ENCODE measurements at places on chromosomes 7 and 10.

GRCh38 chr7:16791071-16791470 lies 13.7 kb downstream of the AGR2 start:
- DNase-seq = no peak

- DNase-seq = no peak
Observed at GRCh38 chr7:22192801-22193200, 164.2 kb downstream of the RAPGEF5 start.

- no peak for DNase-seq
Observed at GRCh38 chr10:75395932-75396630, 5.5 kb downstream of the ZNF503 start.

DNA sequence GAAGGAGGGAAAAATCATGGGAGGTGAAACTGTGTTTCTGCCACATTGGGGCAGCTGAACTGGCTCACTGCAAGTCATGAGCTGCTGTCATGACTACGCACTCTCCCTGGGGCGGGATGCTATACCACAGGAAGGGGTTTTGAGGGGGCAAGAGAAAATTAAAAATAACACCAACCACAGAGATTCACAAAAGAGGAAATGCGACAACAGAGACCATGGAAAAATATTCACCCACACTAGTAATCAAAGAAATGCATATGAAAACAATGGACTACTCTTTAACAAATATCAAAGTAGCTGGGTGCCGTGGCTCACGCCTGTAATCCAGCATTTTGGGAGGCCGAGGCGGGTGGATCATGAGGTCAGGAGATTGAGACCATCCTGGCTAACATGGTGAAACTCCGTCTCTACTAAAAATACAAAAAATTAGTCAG lies 65.2 kb upstream of the TM9SF3 start:
- peak; percentile 25 for DNase-seq

DNA sequence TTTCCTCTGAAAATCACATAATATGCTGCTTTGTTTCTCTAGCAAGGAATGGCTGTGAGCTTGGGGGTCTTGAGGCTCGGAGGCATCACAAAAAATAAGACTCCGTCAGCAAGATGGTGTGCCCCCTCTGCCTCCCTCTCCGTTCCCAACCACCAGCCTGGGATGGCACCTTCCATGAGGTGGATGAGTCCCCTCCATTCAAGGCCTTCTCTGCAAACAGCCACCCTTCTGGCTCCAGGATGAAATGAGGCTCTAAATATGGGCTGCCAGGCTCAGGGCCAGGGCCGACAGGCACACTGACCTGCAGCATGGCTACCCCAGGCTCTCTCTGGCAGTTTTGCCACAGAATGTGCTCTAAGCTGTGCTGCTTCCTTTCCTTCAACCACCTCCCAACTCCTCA lies 521.5 kb downstream of the PTPRN2 start:
- DNase-seq = no peak

DNA sequence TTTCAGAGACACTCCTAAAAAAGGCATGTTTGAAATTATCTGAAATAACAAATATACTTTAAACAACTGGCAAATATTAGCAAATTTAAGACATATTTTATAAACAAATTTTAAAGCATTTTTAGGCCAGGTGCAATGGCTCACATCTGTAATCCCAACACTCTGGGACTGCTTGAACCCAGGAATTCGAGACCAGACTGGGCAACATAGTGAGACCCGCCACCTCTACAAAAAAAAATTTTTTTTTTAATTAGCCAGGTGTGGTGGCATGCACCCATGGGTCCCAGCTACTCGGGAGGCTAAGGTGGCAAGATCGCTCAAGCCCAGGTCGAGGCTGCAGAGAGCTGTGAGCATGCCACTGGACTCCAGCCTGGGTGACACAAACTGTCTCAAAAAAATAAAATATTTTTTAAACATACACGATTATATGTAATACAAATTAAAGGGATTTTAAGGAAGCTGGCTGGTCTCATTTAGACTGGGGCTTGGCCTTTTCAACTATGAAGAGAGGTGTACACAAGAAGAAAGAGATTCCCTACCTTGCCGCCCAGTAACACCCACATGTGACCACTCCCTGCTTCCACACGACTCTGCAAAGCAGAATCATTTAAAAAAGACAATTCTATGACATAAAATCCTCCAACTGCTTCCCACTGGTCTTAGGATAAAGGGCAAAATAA lies 7.5 kb downstream of the LARP4B start:
- no peak for DNase-seq

- DNase-seq = no peak
Observed at GRCh38 chr7:11335947-11336346, 362.3 kb downstream of the PHF14 start.

DNA sequence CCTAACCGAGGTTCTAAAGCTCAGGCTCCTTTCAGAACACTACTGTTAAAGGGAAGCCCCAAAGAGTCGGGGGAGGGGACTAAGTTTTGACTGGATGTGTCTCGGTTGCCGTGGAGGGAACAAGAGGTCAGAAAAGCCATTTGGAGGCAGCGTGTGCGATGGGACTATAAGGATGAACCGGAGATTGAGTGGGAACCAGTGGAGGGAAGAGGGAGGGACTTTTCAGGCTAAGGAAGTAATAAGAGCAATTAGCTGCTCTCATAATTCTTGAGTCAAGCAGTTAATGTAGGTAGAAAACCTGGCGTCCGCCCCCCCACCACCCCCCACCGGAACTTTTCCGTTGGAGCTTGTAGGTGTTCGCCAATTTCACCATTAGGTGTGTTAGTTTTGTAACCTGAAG lies 491 bp upstream of the AKAP9 start:
- no peak for DNase-seq

GRCh38 chr7:104946338-104946737 lies 67.7 kb upstream of the KMT2E start:
- no peak for DNase-seq

GRCh38 chr10:1048349-1048731 lies 579 bp downstream of the IDI1 start:
- peak; percentile 65 for DNase-seq

- DNase-seq = no peak
Observed at GRCh38 chr7:110786328-110786965, 304.5 kb upstream of the LRRN3 start.

DNA sequence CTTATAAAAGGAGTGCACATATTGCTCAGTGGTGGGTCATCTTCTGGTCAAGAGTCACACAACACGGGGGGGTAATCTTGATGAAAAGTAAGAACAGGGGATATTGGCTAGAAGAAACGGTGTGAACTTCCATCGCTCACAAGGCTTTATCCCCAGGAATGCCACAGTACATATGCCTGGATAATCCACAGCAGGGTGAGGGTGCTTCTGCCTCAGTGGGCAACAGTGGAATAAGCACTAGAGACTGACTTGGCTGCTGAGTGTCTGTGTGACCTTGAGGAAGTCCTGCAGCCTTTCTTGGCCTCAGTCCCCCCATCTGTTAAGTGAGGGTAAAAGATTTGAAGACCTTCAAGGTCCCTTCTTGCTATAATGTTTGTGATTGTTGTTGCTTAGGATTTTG lies 44.9 kb upstream of the SHH start:
- no peak for DNase-seq

DNA sequence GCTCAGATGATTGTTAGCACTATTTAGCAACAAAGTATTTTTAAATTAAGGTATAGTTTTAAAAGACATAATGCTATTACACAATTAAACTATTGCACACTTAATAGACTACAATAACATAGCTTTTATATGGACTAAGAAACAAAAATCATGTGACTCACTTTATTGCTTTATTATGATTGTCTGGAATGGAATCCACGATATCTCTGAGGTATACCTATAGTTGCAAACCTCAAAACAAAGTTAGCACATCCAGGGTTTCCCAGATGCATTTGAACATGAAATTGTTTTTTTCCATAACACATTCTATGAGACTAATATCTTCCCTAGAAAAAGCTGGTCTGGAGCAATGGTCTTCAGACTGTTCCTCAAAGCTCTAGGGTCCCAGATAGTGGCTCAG lies 18.3 kb upstream of the RPEL1 start:
- no peak for DNase-seq

GRCh38 chr10:6036861-6037321 lies 25.3 kb downstream of the IL2RA start:
- DNase-seq = no peak

GRCh38 chr7:18552316-18552916 lies 56.9 kb downstream of the HDAC9 start:
- no peak for DNase-seq

GRCh38 chr7:91182819-91183764 lies 81.1 kb upstream of the FZD1 start:
- DNase-seq = no peak

DNA sequence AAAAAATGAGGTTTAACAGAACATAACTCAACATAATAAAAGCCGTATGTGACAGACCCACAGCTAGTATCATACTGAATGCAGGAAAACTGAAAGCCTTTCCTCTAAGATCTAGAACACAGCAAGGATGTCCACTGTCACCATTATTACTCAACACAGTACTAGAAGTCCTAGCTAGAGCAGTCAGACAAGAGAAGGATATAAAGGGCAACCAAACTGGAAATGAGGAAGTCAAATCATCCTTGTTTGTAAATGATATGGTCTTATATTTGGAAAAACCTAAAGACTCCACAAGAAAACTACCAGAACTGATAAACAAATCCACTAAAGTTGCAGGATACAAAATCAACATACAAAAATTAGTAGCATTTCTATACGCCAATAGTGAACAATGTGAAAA lies 45.9 kb downstream of the C10orf71 start:
- DNase-seq = no peak

- no peak for DNase-seq
Observed at GRCh38 chr7:116967983-116968382, 14.7 kb downstream of the ST7 start.
